Stimulated activated CD4-positive, alpha-beta T cell treated with anti-CD3 and anti-CD28 coated beads, Interleukin-1b, Interleukin-23, amount 100 ng/mL, for 1 hour (primary cell): ENCODE measurements at places on chromosomes 2 and 18.

DNA sequence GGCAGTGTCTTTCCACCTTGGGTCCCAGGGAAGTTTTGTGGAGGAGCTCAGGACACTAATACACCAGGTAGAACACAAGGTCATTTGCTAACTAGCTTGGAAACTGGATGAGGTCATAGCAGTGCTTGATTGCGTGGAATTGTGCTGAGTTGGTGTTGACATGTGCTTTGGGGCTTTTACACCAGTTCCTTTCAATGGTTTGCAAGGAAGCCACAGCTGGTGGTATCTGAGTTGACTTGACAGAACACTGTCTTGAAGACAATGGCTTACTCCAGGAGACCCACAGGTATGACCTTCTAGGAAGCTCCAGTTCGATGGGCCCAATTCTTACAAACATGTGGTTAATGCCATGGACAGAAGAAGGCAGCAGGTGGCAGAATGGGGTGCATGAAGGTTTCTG lies 5.9 kb downstream of the CTLA4 start:
- no peak for DNase-seq

DNA sequence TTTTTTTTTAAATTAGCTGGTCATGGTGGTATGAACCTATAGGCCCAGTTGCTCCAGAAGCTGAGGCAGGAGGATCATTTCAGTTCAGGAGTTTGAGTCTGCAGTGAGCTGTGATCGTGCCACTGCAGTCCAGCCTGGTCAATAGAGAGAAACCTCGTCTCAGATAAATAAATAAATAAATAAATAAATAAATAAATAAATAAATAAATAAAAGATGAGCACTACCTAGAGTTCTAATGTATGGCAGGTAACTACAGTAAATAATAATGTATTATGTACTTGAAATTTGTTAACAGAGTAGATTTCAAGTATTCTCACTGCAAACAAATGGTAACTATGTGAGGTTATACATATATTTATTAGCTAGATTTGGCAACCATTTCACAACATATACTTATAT lies 697.9 kb upstream of the ID2 start:
- DNase-seq, result no peak

DNA sequence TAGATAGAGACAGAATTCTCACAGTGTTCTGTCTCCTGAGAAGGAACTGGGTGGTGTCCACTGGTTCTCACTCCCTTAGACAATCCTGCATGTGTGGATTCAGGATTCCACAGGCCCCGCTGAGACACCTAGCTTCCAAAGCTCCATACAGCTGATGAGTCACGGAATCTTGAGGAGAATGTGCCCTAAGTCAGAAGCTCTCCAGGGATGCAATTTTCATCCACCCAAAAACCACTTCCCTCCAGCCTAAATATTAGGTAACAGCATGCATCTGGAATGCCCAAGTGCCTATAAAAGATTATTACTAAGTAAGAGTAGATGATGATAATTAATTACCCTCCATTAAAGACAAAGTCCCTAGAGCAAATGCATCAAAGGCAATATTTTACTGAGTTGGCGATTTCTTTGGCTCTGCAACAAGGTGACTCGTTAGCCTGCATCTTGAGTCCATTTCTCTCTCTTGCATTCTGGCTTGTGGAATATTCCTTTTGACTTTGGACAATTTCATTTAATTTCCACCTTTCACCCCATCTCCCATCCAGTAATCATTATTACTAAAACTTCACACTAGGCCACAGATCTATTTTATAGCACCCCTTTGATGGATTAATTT lies 475.1 kb downstream of the TNS1 start:
- DNase-seq, result no peak

GRCh38 chr2:115746151-115746550 lies 1303.7 kb downstream of the DPP10 start:
- no peak for DNase-seq

- DNase-seq, result no peak
These were observed 5.6 kb upstream of the SMAD7 start for GRCh38 chr18:48956356-48956755.

DNA sequence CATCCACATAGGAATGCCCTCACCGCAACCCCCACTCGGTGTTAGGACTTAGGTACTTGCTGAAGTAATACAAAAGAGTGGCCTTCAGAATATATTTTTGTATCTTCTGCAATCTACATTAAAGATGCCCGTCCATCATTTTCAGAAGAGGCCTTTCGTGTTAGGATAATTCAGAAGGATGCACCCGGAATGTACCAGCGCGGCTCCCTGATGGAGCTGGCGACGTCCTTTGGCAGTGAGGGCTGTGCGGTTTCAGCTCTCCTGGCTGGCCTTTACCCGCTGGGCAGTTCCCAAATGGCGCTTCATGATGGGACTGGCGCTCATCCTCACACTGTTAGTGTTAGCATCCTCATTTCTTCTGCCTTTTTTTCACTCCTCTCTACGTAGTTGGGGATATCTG lies 15.3 kb downstream of the TWIST2 start:
- DNase-seq, result no peak

- no peak for DNase-seq
These were observed 1230.0 kb upstream of the CHAC2 start for GRCh38 chr2:52537588-52537987.

DNA sequence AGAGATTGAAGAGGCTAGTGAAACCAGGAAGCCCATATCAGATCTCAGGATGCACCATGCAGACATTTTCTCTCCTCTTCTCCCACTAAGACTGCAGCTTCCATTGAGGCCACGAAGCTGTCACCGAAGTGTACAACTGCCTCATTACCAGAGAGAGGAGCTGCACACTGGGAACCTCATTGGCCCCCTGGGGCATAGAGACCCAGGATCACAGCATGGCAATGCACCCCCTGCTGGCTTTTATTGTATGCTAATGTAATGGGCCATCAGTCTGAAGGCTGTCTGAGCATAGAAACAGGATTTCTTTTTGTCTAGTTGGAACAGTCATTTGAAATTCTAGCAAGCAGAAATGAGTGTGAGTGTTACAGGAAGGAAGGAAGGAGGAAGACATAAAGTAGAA lies 861.6 kb upstream of the CELF4 start:
- DNase-seq, result no peak

GRCh38 chr2:40628556-40628955 lies 176.7 kb upstream of the SLC8A1 start:
- no peak for DNase-seq

- no peak for DNase-seq
These were observed 196.4 kb downstream of the NOL4 start for GRCh38 chr18:34028324-34028723.

GRCh38 chr2:86275384-86275799 lies 62.0 kb downstream of the REEP1 start:
- DNase-seq, result no peak

GRCh38 chr2:18245375-18245774 lies 315.1 kb downstream of the RDH14 start:
- no peak for DNase-seq

DNA sequence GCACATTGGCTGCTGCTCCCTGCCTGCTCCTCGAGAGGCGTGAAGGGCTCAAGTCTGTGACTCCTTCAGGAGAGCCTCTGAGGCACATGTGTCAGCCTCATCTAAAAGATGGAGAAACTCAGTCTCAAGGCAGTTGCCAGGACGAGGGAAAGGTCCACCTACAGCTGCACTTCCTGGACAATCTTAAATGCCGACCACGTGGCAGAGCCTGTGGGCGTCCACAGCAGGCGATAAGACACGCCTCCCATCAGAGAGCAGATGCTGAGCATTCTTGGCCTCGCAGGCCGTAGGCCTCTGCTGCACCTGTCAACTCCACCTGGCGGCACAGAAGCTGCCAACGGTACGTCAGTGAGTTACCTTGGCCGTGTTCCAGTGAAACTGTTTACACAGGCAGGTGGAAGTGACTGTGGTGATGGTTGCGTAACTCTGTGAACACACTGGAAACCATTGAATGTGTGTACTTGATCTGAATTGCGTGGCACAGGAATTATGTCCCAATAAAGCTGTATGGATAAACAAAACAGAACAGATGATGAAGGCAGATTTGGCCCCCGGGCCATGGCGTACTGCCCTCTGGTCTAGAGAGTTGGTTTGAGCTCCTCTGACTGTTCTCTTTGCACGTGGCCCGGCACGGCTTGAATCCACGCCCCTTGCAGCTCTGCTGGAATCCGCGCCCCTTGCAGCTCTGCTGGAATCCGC lies 114.5 kb downstream of the RNF144A start:
- DNase-seq, result peak; percentile 22

DNA sequence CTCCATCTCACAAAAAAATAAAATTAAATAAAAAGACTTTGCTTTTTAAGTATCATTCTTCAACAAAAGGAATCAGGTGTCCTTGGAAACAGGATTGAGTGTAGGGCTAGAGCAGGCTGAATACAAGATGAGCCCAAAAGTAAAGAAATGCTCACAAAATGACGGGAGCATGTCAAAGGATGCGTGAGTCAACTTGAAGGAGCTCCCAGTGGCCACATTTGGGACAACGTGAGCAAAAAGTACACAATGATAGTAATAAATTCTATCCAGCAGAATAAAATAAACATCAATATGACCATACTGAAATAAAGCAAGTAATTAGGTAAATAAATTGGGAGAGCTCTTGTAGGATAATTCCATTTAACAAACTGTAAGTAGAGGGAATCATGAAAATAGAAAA lies 220.7 kb downstream of the PHLPP1 start:
- DNase-seq, result no peak

DNA sequence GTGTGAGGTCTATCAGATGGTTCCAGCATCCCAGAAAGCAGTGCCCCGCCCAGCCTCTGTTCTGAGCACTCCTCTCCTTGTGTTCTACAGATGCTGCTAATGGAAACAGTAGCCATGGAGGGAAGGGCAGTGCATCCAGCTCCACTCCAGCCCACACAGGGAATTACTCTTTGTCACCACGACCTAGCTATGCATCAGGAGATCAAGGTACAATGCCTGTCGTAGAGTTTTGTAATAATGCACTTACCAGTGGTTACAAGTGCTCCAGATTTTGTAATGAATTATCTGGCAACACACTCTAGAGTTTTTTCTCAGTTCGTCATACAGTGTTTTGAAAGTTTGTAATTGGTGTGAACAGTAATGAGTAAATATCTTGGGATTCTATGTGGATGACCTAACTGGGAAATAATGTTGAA lies 161.1 kb downstream of the ESCO1 start:
- no peak for DNase-seq

DNA sequence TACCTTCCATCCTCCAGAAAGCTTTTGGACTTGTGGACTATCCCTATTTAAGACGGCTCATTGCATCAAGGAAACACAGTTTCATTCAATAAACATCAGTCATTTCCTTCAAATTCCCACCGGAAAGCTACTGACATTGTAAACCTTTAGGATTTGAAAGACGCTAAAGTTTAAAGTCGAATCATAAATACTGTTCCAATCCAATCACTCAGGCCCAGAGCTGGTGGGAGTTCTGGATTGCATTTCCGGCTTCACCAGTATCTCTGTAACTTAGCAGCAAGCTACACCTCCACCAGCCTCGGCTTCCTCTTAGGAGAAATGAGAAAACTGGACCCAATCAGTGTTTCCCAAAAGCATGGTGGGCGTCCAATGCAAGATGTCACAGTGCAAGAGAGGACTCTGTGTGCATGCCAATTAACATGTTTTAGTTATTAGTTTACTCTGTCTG lies 1.6 kb downstream of the WDFY1 start:
- no peak for DNase-seq

DNA sequence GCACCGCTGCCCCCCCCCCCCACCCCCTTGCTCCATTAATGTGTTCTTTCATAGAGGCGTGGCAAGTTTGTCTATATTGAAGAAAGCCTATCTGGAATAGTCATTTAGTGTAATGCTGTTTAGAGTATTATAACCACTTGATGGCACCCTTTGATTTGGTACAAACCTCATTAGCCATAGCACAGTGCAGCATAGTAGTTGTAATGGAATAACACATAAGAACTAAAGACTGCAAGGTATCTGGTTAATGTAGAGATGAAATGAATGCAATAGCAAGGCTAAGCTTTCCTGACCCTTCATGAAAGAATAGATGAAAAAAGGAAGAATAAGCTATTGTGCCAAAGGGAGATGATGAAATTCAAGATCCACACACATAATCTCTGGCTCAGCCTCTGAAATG lies 81.9 kb downstream of the EHBP1 start:
- DNase-seq, result no peak

GRCh38 chr2:112666761-112667122 lies 21.0 kb downstream of the SLC20A1 start:
- DNase-seq, result no peak

DNA sequence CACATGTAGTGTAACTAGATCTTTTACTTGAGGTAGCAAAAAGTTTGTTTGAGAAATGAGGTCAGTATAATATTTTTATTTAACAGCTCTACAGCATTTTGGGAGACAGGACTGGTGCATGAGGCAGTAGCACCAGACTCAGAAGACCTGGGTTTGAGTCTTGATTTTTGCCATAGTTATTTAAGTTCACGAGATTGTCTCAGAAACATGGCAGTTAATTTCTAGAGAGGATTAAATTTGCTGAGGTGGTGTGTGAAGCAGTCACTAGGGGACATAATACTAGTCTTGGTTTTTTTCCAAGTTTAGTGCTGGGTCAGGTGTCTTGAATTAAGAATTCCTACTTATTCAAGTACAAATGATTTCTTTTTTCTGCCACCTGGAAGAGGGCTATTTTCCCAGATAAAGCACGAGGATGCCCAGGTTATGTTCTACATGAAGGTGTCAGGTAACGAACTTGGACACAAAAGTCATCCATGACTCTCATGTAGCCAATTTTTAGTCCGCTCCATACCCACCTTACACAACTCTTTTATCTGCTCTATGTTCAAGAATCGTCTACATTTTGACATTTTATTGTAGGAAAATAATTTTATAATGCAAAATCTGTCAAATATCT lies 1.4 kb downstream of the MARCHF7 start:
- DNase-seq, result no peak

DNA sequence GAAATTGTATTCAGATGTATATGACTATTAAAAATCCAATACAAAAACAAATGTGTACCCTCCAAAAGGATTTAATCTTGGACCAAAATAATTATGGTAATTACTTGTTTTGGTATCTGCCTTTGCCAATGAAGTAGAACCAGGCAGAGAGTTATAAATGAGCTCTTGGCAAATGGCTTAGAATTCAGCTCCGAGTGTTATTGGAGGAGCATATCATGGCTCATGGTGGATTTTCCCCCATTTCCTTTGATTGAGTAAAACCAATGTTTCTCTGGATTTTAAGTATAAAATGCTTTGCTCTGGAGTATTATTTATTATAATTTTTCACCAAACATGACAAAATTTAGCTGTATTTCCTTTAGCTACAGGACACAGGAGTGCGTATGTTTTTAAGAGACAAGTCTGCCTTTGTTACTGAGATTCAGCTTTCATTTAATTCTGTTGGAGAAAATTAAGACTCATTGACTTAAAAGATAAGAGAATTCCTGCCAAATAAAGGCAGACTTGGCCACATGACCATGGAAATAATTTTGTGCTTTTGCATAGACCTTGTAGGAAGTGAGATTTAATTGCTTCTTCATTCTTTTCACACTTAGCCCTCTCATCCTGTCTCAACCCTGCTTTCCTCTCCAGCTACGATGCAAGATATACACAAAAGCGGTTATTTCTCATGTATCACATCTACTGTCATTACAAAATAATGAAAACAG lies 281.0 kb upstream of the SOX11 start:
- DNase-seq, result no peak

DNA sequence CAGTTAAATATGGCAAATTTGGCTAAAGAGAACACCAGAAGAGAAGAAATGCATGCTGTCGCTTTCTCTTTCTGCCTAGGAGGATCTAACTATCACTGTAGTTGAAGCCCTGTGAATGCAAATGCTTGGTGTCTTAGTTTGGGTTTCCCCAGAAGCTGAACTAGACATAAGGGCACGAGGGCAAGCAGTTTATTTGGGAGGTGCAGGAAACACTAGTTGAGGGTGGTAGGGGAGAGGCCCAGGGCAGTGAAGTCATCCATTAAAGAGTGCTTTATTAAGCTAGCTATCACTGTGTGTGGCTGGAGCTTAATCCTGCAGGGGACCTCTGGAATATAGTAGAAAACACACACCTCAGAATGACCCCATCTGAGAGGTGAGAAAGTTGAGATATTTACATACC lies 639.8 kb upstream of the ZEB2 start:
- no peak for DNase-seq
